Cardiac septum (tissue), 1 donor: ENCODE measurements at places on chromosomes 11 and 22. TPM values are rescaled to one million over a fixed set of nuclear protein-coding genes. Genes with fewer than 3 reads are reported as not detected.

Gene FGF3
- total RNA-seq: not detected

Gene SPON1
- total RNA-seq: 6.2 TPM

Gene CCS
- 21.9 TPM for total RNA-seq

Gene KRTAP5-1
- not detected for total RNA-seq

Gene OR4D10
- total RNA-seq: not detected

DNA sequence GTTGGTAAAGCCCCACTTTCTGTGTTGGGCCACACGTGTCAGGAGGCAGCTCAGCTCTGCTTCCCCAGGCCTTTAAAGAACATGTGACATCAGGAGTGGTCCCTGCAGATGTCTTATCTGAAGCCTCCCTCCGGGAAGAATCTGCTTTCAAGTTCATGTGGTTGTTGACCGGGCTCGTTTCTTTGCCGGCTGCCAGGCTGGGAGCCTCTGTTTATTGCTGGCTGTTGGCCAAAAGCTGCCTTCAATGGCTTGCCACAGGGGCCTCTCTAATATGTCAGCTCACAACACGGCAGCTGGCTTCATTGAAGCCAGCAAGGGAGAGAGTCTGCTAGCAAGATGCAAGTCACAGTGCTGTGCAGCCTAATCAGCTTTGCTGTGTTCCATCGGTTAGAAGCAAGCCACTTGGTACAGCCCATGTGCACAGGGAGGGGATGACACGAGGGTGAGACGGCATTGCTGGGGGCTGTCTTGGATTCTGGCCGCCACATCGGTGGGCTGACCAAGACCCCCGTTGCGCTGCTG, 14.6 kb downstream of the MRGPRF start:
- DNase-seq: peak; percentile 22

DNA sequence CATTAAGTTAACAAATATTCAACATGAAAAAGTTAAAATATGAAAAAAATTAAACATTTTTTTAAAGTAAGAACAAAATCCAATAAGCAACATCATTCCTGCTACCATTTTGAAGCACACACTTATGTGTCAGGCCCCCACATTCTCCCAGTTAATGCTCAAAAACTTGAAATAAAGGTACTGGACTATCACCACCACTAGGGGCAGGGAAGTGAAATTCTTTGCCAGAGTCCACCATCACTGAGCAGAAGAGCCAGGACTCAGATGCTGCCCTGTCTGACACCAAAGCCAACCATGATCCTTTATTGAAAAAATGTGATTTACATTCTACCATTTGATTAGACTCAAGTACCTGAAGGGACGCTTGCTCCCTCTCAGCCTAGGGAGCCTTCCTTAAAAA, 39.1 kb downstream of the PITPNB start:
- no peak for DNase-seq

DNA sequence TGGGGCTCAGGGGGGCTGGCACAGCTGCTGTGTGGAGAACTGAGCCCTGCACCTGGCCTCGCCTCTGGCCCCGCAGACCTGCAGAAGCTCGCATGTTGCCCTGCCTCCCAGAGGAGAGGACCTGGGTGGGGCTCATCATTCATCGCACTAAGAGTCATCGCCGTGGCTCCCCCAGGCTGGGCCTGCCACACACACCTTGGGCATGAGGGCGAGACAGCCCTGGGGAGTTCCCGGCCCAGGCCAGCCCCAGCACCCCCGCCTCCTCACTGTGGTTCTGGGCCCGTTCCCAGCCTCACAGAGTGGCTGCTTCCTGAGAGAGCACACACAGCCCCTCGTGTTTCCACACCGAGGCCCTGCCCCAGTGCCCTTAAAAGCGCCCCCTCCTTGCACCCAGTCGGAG, 694.6 kb downstream of the TBC1D22A start:
- DNase-seq: no peak

DNA sequence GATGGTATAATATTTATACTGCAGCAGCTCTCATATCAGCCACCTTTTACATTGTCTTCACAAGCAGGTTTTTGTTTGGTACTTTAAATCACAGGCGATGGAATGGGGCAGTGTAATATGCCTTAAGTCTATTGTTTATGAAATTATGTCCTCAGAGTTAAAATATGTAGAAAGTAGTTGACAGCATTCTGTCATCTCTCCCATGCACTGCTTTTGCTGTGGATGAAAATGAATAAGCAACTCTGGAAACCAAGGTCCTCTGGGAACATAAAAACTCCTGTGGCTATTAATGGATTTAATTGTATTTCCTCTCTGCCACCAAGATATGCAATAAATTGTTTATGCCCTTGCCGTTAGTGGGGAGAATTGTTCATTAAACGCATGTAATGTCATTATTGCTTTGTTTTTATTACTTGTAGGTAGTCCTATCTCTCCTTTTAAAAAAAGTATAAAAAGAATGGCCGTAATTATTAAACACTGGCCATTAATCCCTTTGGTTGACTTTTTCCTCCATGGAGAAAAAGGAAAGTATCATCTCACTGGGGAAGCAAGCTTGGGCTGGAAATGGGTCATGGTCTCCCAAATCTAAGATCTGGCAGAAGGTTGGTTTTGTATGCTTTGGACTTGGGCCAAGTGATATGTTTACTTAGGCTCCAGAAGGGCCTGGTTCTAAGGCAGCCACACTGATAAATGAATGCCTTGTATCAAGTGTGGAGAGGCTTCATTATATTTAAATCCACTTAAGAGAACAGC, 13.1 kb downstream of the PACS1 start:
- DNase-seq: no peak

DNA sequence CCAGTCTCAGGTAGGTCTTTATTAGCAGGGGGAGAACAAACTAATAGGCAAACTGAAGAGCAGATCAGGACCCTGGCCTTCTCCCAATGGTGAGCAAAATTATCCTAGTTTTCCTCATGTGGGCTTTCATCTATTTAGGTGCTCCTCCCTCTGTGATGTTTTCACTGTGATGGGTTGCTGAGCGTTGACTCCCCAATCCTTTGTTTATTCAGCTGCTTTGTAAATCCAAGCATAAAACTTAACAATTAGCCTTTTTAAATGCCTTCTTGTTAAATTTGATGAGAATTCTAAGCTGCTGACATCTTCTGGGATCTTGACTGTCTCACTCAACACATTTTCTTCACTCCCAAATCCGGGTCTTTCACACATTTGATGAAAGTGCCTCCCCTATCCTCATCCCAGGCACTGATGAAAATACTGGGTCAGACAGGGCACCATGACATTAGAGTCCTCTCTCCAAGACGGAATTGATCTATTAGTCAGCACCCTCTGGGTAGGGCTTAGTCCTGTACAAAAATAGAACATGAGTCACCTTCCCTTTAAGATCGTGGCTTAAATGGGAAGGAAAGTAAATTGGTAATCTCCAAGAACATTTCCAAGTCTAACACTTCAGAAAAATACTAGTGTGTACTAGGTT, 199.3 kb upstream of the ISX start:
- no peak for DNase-seq

DNA sequence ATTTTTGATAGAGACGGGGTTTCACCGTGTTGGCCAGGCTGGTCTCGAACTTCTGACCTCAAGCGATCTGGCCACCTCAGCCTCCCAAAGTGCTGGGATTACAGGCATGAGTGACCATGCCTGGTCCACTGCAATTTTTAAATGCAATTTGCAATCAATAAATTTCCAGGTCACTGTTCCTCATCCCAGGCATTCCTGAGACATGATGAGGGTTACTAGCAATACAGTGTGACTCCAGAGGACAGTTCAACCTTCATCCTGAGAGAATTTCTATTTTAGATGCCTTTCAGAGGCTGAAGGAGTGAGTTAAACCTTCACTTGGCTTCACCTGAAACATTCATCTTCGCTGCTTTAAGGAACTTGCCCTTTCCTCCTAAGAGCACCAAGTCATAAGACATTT, 9.7 kb upstream of the UBASH3B start:
- no peak for DNase-seq

DNA sequence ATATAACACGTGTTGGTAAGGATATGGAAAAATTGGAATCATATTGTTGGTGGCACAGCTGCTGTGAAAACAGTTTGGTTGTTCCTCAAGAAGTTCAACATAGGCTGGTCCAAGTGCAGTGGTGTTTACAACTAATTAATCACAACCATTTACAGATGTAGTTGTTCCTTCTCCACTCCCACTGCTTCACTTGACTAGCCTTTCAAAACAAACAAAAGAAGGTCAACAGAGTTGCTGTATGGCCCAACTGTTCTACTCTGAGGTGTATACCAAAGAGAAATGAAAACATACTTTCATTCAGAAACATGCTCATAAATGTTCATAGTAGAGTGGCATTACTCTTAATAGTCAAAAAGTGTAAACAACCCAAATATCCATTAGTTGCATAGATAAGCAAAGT, 36.6 kb upstream of the ACAT1 start:
- no peak for DNase-seq

- no peak for DNase-seq
Measured at GRCh38 chr22:27387561-27387960, 414.0 kb downstream of the MN1 start.

DNA sequence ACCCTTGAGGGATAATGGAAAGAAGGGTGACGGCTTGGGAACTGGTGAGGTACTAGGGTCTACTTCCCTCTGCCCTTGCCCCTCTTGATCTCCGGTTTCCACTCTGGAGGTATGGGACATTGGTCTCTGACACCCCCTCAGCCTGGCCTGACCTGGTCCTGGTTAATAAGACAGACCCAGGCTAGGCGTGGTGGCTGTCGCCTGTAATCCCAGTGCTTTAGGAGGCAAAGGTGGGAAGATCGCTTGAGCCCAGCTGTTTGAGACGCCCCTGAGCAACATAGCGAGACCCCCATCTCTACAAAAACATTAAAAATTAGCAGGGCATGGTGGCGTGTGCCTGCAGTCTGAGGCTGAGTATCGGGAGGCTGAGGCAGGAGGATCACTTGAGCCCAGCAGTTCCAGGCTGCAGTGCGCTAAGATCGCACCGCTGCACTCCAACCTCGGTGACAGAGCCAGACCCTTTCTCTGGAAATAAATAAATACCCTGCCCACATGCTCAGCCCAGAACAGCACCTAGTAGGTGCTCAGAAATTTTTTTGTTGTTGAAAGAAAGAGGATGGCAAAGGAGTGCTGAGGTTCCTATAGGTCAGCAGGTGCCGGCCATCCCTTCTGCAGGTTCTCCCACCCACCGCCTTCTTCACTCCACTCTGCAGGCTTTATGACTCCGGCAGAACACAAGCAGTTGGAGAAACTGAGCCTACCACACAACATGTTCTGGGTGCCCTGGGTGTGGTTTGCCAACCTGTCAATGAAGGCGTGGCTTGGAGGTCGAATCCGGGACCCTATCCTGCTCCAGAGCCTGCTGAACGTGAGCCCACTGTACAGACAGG, 6.3 kb downstream of the BEST1 start:
- no peak for DNase-seq

DNA sequence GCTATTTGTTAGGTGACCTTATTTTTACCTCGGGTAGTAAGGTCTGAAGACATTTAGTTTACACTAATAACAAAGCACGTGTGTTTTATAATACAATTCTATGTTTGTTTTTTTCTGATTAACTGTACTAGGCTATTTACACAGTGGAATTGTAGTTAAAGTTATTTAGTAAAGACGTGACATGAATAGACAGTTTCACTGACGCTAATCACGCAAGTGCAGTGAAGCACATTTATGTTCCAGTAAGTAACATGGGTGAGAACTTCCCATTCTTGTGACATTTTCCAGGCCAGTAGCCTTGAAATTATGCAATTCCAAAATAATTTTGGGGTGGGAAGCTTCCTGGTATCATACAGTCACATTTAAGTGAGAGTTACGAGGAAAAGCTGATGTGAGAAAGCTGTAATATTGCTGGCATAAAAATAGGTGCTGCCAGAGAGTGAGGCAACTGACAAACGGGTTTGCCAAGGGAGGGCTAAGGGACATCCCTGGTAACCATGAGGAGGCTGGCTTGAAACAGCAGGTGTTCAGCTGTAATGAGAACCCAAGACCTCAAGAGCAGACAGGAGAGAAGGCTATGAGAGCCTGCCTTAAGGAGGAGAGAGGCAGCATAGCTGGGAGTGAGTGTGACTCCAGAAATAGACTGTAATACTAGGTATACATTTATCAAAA, 378.8 kb downstream of the DCDC1 start:
- no peak for DNase-seq

- DNase-seq: no peak
Measured at GRCh38 chr11:95835351-95835750, 45.1 kb downstream of the CEP57 start.

DNA sequence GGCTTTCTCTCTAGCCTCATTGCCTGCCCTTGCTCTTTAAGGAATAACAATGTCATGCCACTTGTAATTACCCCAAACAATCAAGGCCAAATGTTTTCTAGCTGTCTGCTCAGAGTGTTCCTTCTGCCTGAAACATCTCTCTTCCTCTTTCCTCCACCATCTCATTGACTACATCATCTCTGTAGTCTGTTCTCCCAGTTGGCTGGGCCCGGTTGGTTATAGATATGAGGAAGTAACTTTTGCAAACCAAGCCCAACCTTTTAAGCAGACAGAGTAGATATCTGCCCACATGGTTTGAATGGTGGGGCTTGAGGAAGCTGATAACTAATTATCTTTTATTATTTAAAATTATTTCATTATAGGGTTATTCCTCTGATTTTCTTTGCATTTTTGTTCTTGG, 104.5 kb downstream of the NTM start:
- DNase-seq: no peak

DNA sequence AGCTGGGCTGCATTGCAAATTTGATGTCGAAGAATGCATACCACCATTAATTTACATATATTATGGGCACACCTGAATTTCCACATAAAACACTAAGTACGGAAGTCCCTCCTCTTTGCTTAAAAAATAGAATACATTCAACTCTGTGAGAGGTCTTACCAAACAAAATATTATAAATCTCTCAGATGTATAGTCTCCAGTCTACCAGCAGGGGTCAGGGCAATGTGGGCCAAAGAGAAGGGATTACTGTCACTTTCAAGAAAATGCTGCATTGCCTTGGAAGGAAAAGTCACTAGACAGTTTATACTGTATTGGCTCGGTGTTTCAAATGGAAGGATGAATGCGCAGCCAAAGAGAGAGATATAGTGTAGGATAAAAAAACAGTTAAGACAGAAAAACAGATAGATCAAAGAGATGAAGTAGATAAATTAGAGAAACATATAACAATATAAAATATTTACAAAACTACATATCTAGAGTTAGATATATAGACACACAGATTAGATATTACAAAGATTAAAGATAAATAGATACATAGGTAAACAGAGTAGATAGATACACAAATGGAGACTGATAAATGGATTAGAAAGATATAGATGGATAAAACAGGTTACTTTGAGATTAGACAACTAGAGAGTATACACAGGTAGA, 20.9 kb downstream of the SERGEF start:
- DNase-seq: no peak
